HEK293T (cell line): ENCODE measurements at places on chromosomes 6 and 20.

- no peak for DNase-seq
These were observed 19.3 kb upstream of the SEC63 start for GRCh38 chr6:107977283-107977682.

DNA sequence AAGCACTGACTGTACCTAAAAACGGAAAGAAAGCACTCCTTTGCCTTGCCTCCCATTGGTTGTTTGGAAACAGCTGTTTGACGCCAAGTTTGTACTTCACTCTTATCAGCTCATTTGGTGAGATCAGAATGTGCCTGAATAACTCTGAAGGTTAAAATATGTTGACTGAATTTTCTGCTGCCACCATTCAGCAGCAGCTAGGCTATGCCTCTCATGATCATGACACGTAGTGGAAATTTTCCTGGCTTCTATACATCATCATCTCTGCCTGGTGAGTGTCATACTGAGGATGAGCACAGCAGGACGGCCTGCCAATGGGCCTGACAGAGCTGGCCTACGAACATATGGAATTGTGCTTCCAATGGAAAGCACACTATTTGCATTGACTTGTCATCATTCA, 704.9 kb upstream of the CITED2 start:
- DNase-seq, result no peak

DNA sequence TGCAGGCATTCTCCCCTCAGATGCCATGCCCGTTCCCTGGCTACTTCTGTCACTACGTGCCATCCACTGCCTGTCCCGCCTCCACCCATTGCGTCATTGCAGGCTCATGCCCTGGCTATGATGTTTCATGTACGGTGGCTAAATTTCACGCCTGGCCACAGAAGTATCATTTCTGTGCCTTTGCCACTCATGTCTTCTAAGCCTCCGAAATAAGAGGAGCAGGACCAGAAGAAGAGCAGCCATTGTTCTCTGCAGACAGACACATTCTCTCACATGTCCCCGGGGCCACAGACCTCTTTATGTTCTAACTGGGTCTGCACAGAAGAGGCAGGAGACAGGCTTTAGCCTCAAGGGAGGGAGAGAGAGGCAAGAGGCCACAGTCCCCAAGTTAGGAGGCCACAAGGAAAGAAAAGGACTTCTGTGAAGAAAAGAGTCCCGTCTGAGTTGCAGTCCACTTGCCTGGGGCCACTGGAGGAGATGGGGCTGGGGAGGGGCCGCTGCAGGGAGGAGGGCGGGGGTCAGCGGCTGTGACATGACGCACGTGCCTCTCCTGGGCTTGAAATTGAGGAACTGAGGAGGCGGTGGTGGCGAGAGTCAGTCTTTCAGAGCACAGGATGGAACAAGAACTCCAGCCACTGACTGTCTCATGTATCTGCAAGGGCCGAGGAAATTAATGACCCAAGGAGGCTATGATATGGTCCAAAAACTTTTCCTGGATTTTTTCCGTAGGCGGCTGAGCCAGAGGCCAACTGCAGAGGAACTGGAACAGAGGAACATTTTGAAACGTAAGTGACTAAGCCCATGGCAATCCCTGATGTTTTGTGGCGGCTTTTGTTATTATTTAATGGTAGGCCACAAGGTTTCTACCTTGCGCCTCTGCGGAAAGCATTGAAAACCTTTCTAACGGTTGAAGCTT, 55.9 kb downstream of the TBC1D7 start:
- no peak for DNase-seq

- DNase-seq, result no peak
These were observed 1687.0 kb downstream of the GRIK2 start for GRCh38 chr6:103080497-103080896.

- DNase-seq, result peak; percentile 18
These were observed 742 bp upstream of the CEP85L start for GRCh38 chr6:118652051-118652615.
